T-helper 22 cell (primary cell): ENCODE measurements at places on chromosomes 3 and 15.

DNA sequence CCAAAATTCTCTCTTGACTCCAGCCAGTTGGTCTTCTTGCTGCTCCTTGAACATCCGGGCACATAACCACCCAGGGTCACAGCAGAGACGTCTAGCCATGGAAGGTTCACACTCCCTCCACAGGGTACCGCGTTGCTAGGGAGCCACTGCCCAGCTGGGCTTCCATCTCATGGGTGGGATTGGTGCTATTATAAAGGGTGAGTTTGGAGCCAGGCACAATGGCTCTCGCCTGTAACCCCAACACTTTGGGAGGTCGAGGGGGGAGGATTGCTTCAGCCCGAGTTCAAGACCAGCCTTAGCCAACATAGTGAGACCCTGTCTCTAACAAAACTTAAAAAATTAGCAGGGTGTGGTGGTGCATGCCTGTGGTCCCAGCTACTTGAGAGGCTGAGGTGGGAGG, 17.5 kb upstream of the SKOR1 start:
- no peak for DNase-seq

- no peak for DNase-seq
Observed at GRCh38 chr3:154242766-154243165, 81.5 kb downstream of the DHX36 start.

GRCh38 chr3:178137206-178137605, 399.0 kb upstream of the KCNMB2 start:
- no peak for DNase-seq

- DNase-seq, result no peak
Observed at GRCh38 chr15:68424754-68425390, 7.1 kb downstream of the ITGA11 start.

DNA sequence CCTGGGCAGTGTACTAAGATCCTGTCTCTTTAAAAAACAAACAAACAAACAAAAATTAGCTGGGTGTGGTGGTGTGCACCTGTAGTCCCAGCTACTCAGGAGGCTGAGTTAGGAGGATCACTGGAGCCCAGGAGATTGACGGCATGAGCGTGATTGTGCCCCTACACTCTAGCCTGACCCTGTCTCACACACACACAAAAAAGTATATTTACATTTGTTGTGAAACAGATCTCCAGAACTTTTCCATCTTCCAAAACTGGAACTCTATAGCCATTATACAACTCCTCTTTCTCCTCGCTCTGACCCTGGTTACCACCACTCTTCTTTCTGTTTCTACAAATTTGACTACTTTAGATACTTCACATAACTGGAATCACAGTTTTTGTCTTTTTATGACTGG, 56.0 kb upstream of the CCNB2 start:
- DNase-seq, result no peak

GRCh38 chr3:185982632-185983031, 44.8 kb upstream of the TRA2B start:
- no peak for DNase-seq

DNA sequence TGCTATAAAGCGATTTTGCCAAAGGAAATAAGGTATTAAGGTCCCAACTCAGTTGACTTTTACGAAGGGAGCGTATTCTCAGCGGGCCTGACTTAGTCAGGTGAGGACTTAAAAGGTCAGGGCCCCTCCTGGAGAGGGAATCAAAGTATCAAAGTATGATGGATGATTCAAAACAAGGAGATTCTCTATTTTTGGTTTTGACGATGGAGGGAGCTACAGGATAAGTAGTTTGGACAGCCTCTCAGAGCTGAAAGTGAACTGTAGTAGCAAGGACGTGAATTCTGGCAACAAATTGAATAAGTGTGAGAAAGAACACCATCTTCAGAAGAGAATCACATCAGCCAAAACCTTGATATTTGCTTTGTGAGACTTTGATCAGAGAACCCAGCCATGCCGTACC, 1186.5 kb downstream of the SI start:
- no peak for DNase-seq

DNA sequence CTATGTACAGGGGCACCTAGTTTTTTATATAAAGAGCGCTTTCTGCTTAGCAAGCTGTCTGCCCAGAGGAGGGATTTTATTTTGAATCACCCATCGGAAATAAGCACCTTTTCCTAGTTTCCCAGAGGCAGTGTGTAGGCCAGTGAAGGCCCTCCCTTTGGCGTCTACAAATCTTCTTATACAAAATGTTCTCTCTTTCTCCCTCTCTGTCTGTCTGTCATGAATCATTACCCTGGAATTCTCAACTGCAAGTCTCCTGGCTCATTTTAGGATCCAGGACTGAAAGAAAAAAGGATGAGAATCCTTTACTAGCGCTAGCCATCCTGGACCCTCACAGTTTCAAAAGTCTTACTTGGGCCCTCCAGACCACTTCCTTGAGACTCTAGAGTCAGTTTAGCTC, 728.1 kb downstream of the OTOL1 start:
- DNase-seq, result no peak

DNA sequence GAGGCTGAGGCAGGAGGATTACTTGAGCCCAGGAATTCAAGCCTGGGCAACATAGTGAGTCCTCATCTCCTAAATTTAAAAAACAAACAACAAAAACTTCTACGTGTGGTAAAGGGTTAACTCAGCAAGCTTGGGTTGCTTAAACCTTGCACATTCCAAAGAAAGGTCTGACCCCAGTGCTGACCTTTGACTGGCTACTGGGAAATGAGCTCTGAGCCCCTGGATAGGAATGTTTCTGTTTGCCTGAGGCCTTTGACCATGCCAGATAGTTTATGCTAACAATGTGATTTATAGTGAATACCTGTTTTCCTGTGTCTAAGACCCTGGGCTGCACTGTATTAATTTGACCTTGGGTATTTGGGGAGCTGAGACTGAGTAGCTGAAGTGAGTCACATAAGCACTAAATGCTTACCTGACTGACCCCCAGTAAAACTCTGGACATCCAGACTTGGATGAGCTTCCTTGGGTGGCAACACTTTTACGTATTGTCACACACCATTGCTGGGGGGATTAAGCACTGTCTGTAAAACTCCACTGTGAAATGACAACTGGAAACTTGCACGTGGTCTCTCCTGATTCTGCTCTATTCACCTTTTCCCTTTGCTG, 20.7 kb downstream of the TCAIM start:
- no peak for DNase-seq

GRCh38 chr3:25493786-25494185, 65.7 kb downstream of the RARB start:
- DNase-seq, result no peak

GRCh38 chr3:121491683-121492320, 54.0 kb downstream of the POLQ start:
- DNase-seq, result no peak

GRCh38 chr15:71082803-71083202, 32.5 kb upstream of the THSD4 start:
- DNase-seq, result no peak

GRCh38 chr3:147649475-147649874, 240.3 kb downstream of the ZIC1 start:
- no peak for DNase-seq

GRCh38 chr3:101850246-101851051, 1.1 kb downstream of the NFKBIZ start:
- DNase-seq, result peak; percentile 48

DNA sequence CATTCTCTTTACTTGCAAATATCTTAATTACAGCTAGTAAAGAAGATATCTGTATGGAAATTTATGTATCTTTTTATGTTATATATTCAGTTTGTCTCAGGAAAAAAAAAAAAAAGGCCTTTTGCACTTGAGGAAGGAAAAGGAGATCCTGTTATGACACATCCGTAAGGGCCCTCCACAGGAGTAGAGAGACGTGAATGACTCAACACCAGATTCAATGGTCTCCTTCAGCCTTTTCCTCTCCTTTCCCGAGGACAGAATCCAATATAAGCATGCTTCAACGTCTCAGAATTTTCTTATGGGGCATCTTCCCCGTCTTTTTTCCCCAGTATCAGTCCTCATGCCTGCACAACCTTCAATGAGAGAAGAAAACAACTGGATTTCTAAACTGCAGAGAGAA, 340.3 kb downstream of the NTRK3 start:
- no peak for DNase-seq

GRCh38 chr3:33054100-33055092, 42.5 kb downstream of the GLB1 start:
- DNase-seq, result no peak

GRCh38 chr3:4398120-4398940, 68.7 kb downstream of the SUMF1 start:
- no peak for DNase-seq

DNA sequence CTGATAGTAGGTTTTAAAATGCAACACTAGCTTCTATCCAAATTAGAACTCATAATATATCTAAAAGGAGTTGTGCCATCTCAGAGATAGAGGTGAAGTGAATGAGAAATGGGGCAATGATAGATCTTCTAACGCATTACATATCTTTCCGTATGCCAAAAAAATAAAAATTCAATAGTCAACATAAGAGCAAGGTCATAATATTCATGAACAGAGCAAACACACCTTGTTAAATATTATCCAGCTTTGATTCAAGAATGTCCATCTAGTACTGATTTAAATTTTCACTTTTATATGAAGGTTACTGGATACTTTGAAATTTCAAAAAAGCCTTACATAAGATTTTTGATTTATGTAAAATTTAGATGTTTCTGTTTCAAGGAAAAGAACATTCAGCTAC, 554.5 kb downstream of the NSUN3 start:
- DNase-seq, result no peak

DNA sequence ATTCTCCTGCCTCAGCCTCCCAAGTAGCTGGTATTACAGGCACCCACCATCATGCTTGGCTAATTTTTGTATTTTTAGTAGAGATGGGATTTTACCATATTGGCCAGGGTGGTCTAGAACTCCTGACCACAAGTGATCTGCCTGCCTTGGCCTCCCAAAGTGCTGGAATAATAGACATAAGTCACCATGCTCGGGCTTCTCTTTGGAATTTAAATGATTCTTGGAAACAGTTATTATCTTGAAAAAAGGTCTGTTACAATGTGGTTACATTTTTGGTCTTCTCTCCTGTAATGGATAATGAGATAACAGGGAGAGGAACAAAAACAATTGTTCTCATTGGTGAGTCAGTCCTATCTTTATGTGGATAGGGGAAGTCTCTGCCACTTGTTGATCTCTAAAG, 59.8 kb upstream of the AADACL2 start:
- DNase-seq, result no peak
